ENCODE measurements at places on chromosomes 3 and 15. TPM values are rescaled to one million over a fixed set of nuclear protein-coding genes. Genes with fewer than 3 reads are reported as not detected.

HTR3E gene
- total RNA-seq = not detected

PSTPIP1 gene
- total RNA-seq = 82.7 TPM

CAMP gene
- not detected for total RNA-seq

ANKUB1 gene
- not detected for total RNA-seq

FSTL1 gene
- total RNA-seq = not detected

DPPA2 gene
- total RNA-seq = not detected

RFTN1 gene
- total RNA-seq = 56.4 TPM

PARP15 gene
- total RNA-seq = 41.6 TPM

TRAIP gene
- total RNA-seq = 2.4 TPM

PCSK6 gene
- total RNA-seq = not detected

RBPMS2 gene
- not detected for total RNA-seq

P3H2 gene
- total RNA-seq = not detected

PAK6 gene
- 0.34 TPM for total RNA-seq

SLC51A gene
- not detected for total RNA-seq

AP3B2 gene
- 0.25 TPM for total RNA-seq

DNA sequence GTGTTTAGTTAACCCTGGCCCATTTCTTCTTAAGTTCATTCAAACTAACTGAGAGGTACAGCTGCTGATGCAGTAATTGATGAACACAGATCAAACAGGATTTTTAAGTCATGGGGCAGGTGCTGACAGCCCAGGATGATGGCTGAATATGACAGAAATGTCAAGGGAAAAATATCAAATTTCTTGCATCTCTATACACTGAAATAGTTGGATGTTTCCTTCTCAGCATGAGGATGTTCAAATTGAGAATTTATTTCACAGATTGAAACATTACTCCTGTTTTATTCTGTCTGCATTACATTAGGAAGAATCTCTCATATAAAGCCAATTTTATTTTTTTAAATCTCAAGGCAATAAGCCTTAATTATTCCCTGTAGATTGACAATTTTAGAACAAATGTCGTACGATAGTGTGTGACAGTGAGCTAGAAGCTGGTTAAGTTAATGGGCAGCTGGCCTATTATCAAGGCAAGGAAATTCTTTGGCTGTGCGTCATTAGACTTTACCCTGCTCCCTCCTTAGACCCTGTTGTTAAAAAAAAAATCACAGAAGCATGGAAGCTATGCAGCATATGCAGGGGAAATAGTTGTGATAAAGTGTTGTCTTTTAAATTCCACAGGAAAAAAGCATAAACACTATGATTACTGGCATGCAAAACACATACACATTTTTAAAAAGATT, 183.8 kb upstream of the KCNMB2 start:
- H3K27ac ChIP-seq = no peak overlapping the region
- H3K4me1 ChIP-seq = no peaks in the 10 kb centered on the region
- H3K36me3 ChIP-seq = no peaks in the 10 kb centered on the region
- no peak for DNase-seq
- H3K4me3 ChIP-seq = no peak overlapping the region

GRCh38 chr15:65083262-65083701, 6.7 kb downstream of the KBTBD13 start:
- peaks cover 2% of the 10 kb centered on the region for H3K27me3 ChIP-seq
- peaks cover 11% of the 10 kb centered on the region for H3K4me1 ChIP-seq
- H3K4me3 ChIP-seq = no peak overlapping the region
- H3K27ac ChIP-seq = no peak overlapping the region
- H3K36me3 ChIP-seq = no peaks in the 10 kb centered on the region

GRCh38 chr3:69787436-69788168, 48.3 kb downstream of the MITF start:
- no peaks in the 10 kb centered on the region for H3K27me3 ChIP-seq
- H3K36me3 ChIP-seq = no peaks in the 10 kb centered on the region
- no peak overlapping the region for H3K4me3 ChIP-seq
- no peak overlapping the region for H3K27ac ChIP-seq
- DNase-seq = no peak
- no peaks in the 10 kb centered on the region for H3K4me1 ChIP-seq

GRCh38 chr3:124094496-124094895, 102.6 kb upstream of the ROPN1 start:
- no peak overlapping the region for H3K27ac ChIP-seq
- no peak for DNase-seq
- no peak overlapping the region for H3K4me3 ChIP-seq
- H3K36me3 ChIP-seq = no peaks in the 10 kb centered on the region
- H3K27me3 ChIP-seq = peaks cover 5% of the 10 kb centered on the region

- peaks cover 57% of the 10 kb centered on the region for H3K36me3 ChIP-seq
- H3K4me3 ChIP-seq = no peak overlapping the region
- H3K4me1 ChIP-seq = no peaks in the 10 kb centered on the region
- H3K27me3 ChIP-seq = no peaks in the 10 kb centered on the region
- no peak overlapping the region for H3K27ac ChIP-seq
- DNase-seq = no peak
These were observed 23.8 kb downstream of the RLBP1 start for GRCh38 chr15:89197503-89197971.

GRCh38 chr15:48802867-48803266, 8.0 kb downstream of the CEP152 start:
- H3K4me3 ChIP-seq = no peak overlapping the region
- H3K36me3 ChIP-seq = no peaks in the 10 kb centered on the region
- H3K4me1 ChIP-seq = no peaks in the 10 kb centered on the region
- no peak overlapping the region for H3K27ac ChIP-seq
- H3K27me3 ChIP-seq = no peaks in the 10 kb centered on the region

- H3K27me3 ChIP-seq = no peaks in the 10 kb centered on the region
- no peak overlapping the region for H3K4me3 ChIP-seq
- no peaks in the 10 kb centered on the region for H3K36me3 ChIP-seq
- no peak for DNase-seq
These were observed 80.9 kb upstream of the SOX2 start for GRCh38 chr3:181630853-181631252.

DNA sequence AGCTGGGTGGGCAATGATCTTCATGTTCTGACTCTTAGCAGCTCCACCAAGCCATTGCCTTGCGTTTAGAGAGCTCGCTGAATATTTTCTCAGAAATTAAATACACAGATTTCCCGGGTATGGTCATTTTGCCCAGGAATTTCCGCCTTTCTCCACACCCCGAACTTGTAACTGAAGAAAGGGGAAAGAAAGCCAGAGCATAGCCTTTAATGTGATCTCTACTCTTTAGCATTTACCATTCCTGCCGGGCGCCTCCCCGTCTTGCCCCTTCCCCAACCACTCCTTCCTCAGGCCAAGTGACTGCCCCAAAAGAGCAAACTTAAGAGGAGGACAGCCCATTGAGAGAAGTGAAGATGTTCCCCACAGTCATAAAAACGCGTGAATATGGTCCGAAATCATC, 53.1 kb downstream of the LMCD1 start:
- H3K27me3 ChIP-seq = no peaks in the 10 kb centered on the region
- H3K36me3 ChIP-seq = no peaks in the 10 kb centered on the region
- H3K27ac ChIP-seq = no peak overlapping the region

DNA sequence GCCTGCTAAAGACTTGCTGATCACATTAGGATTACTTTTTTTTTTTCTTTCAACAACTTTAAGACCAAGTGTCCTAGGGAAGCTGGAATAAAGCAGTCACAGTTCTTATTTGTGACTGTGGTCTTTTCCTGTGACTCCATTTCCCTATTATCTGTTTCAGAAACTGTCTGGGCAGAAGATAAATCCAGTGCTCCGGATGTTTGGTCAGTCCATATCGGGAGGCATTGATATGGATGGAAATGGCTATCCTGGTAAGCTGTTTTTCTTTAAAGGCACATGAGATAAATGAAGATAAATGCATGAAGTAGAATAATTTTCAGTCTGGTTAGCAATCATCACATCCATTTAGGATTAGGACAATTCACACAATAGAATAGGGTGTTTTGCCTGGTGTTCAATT, 338.3 kb upstream of the CTDSPL start:
- no peaks in the 10 kb centered on the region for H3K27me3 ChIP-seq
- no peaks in the 10 kb centered on the region for H3K36me3 ChIP-seq
- DNase-seq = no peak

- H3K4me1 ChIP-seq = no peaks in the 10 kb centered on the region
- no peaks in the 10 kb centered on the region for H3K36me3 ChIP-seq
- DNase-seq = no peak
- H3K27me3 ChIP-seq = no peaks in the 10 kb centered on the region
These were observed 50.9 kb downstream of the IQCH start for GRCh38 chr15:67305506-67305905.

DNA sequence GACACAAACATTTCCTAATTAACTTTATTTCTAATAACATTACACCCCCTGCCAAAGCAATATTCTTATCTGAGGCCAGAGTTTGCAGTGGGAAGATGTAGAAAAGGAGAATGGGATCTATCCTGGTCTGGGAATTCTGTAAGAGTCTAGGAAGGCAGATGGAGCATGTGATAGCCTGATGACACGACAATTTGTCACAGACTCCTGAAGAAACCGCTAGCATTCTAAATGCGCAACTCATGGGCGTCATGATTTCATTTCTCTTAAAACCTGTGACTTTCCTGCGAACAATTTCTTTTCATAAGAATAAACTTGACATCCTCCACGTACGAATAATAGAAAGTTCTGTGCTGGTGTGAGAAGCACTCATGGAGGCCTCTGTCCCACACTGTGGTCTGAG, 72.9 kb upstream of the ATP10A start:
- peaks cover 10% of the 10 kb centered on the region for H3K4me1 ChIP-seq
- H3K27me3 ChIP-seq = no peaks in the 10 kb centered on the region
- H3K4me3 ChIP-seq = no peak overlapping the region

GRCh38 chr15:70262171-70262570, 164.5 kb upstream of the TLE3 start:
- DNase-seq = no peak
- H3K4me3 ChIP-seq = no peak overlapping the region
- no peaks in the 10 kb centered on the region for H3K27me3 ChIP-seq
- no peaks in the 10 kb centered on the region for H3K36me3 ChIP-seq
- H3K4me1 ChIP-seq = peaks cover 72% of the 10 kb centered on the region

- no peak overlapping the region for H3K27ac ChIP-seq
- H3K27me3 ChIP-seq = no peaks in the 10 kb centered on the region
- no peak for DNase-seq
- H3K36me3 ChIP-seq = no peaks in the 10 kb centered on the region
- no peak overlapping the region for H3K4me3 ChIP-seq
These were observed 130.8 kb downstream of the LSAMP start for GRCh38 chr3:116314476-116314875.

DNA sequence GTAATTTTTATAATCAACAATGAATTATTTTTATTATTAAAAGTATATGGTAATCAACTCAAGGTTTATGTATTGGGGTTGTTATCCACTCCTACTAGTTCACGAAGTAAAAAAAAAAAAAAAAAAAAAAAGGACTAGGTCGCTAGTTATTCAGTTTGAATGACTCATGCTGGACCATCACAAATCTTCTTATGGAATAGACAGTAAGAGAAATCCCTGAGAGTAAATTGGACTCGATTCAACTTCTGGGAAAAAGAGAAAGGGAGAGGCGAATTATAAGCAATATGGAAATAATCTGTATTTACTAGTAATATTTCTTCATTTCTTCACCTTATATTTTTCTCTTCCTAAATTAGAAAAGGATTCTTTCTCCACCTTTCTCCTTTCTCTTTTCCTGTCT, 2.0 kb downstream of the MYEF2 start:
- H3K4me3 ChIP-seq = no peak overlapping the region
- no peak overlapping the region for H3K27ac ChIP-seq
- H3K36me3 ChIP-seq = no peaks in the 10 kb centered on the region
- DNase-seq = no peak

- H3K27ac ChIP-seq = no peak overlapping the region
- no peaks in the 10 kb centered on the region for H3K27me3 ChIP-seq
- peaks cover 14% of the 10 kb centered on the region for H3K4me1 ChIP-seq
- DNase-seq = no peak
- peaks cover 10% of the 10 kb centered on the region for H3K36me3 ChIP-seq
These were observed 35.8 kb downstream of the PRKCD start for GRCh38 chr3:53196575-53197407.

- no peaks in the 10 kb centered on the region for H3K4me1 ChIP-seq
- no peak overlapping the region for H3K27ac ChIP-seq
These were observed 76.0 kb downstream of the PTPRG start for GRCh38 chr3:61637088-61638051.

DNA sequence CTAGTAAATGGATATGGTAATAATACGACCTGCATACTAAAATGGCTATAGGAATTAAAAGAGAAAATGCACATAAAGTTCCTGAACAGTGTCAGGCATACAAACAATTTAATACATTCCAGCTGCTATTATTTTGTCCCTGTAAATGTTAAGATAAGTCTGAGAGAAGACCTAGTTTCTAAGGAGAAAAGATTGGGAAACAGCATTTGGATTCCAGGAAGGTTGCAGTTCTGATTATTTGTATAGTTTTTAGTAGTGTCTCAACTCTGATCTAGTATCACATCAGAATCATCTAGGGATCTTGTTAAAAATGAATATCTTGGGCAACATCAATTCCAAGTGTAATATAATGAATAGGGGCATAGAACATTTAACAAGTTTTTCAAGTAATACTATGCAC, 905.7 kb downstream of the NSUN3 start:
- H3K4me1 ChIP-seq = no peaks in the 10 kb centered on the region
- H3K4me3 ChIP-seq = no peak overlapping the region
- no peaks in the 10 kb centered on the region for H3K27me3 ChIP-seq
- H3K36me3 ChIP-seq = no peaks in the 10 kb centered on the region
- no peak overlapping the region for H3K27ac ChIP-seq

- H3K4me3 ChIP-seq = no peak overlapping the region
- no peak overlapping the region for H3K27ac ChIP-seq
- H3K4me1 ChIP-seq = no peaks in the 10 kb centered on the region
- H3K27me3 ChIP-seq = peaks cover 3% of the 10 kb centered on the region
- no peaks in the 10 kb centered on the region for H3K36me3 ChIP-seq
These were observed 7.7 kb downstream of the HOMER2 start for GRCh38 chr15:82944821-82945220.

DNA sequence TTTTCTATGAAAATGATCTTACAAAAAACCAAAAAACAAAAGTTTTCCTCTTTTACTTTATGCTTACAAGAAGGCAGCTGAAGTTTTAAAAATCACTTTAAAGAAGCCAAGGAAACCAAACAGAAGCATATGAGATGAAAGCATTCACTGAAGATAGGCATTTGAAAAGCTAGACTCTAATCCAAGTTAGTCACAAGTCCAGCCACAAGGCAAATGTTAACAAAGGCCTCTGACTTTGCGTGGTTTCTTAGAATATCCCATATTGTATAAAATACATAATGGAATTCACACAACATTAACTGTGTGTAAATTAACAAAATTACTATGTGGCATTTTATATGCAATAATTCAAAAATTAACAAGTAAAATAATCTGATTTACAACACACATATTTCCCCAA, 17.7 kb downstream of the MRPL3 start:
- no peak for DNase-seq
- peaks cover 52% of the 10 kb centered on the region for H3K36me3 ChIP-seq
- no peak overlapping the region for H3K27ac ChIP-seq
- no peaks in the 10 kb centered on the region for H3K27me3 ChIP-seq
- no peaks in the 10 kb centered on the region for H3K4me1 ChIP-seq

DNA sequence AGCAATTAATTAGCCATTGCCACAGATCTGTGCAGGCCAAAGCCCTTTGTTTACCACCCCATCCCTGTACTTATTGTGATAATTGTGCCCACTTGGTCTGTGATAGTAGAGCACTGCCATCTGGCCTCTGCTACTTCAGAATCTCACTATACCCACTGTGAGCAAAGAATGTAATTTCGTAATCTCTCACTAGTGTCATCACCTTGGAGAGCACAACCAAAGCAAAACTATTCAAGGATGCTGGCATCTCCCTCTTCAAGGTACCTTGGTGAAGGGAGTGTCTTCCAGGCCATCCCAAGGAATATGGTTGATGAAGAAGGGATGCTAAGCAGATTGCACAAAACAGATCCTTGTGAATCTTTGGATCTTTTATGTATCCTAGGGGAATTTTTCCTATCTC, 34.7 kb upstream of the NOX5 start:
- no peak overlapping the region for H3K4me3 ChIP-seq
- H3K36me3 ChIP-seq = no peaks in the 10 kb centered on the region
- H3K27ac ChIP-seq = no peak overlapping the region
- no peaks in the 10 kb centered on the region for H3K4me1 ChIP-seq

All from CD4-positive, alpha-beta T cell (primary cell).